ENCODE measurements at places on chromosomes 13 and 19.

GRCh38 chr13:111177921-111178320, 62.8 kb downstream of the ARHGEF7 start:
- DNase-seq, result no peak

DNA sequence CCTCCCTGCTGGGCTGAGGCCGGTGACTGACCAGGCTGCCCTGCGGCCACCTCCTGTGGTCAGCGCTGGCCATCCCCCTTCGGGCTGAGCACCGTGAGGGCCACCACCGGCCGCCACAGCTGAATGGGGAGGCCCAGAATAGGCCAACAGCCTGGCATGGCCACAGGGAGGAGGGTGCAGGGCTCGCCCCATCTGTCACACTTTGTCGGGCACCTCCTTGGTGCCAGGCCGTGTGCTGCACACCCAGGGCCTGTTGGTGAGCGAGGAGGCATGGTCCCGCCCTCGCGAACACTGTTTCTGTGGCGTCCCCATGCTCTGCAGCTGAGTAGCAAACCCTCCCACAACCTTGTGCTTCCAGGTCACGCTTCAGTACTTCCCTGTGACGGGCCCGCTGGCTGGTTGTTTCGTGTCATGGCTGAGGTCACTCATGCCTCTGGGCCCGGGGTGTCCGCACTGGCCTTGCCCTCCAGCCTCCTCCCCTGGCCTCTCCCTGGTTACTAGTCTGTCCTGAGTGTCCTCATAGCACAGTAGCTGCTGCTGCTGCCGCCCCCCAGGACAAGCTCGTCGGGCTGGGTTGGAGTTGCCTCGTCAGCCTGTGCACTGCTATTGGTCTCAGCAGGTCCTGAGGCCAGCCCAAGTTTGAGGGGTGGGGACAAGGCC, 15.2 kb downstream of the EPN1 start:
- no peak for DNase-seq

DNA sequence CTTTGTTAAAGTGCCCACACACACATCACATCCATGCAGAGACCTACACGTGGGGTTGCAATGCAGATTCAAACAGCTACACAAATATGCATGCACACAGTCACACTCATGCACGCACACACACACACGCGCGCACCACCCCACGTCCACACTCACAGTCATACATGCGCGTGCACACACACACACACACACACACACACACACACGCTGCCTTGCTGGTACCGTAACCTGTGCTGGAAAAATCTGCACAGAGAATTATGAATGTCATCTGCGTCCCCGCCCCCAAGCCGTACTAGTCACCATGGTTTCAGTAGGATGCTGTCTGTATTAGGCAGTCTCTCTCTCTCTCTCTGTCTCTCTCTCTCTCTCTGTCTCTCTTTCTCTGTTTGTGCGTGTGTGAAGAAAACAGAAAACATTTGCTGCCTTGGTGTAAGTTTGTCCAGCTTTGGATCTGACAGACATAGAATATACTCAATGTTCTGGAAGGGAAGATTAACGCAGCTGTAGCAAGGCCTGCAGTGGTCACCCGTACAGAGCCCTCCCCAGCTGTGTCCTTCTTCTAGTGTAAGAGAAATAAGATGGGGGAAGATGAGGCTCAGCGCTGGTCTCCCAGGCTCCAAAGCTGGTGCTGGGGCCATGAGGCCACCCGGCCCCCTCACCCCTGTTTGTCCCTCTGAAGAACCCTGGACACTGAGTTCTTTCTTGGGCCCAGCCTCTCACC, 26.4 kb upstream of the DPP9 start:
- no peak for DNase-seq

- DNase-seq, result no peak
These were observed 46.3 kb downstream of the DACH1 start for GRCh38 chr13:71820699-71821098.

DNA sequence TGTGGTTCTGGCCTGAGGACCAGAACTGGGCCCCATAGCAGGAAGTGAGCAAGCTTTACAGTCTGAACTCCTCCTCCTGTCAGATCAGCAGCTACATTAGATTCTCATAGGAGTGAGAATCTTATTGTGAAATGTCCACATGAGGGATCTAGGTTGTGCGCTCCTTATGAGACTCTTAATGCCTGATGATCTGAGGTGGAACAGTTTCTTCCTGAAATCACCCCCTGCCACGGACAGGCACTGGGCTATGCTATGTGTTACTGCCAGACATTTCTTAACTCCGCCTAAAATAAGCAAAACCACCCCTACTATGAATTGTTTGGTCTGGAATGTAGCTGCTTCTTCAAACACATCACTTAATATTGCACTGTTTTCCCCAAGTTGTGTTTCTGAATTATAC, 4.6 kb downstream of the FBXL3 start:
- no peak for DNase-seq

- DNase-seq, result no peak
These were observed 13.0 kb upstream of the SPC24 start for GRCh38 chr19:11168568-11168967.

- DNase-seq, result no peak
These were observed 38.2 kb downstream of the ALOX5AP start for GRCh38 chr13:30773561-30773960.

GRCh38 chr13:74825152-74825937, 656.6 kb downstream of the TBC1D4 start:
- no peak for DNase-seq

DNA sequence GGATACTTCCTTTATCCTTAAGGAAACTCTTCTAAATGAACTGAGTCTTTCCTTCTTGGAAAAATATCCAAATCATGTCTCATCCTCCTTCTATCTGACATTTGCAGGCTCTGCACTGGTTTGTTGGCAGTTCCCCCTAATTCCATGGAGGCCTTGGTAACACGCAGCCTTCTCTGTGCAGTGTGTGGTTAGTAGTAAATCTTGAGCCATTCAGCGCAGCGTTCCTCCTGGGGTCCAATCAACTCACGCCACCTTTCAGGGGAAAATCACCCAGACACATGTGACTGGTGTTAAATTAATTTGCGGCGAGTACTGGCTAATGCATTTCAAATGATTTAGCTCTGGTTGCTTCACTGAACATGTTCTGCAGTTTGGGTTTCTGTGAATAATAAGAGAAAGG, 21.0 kb upstream of the CBY2 start:
- DNase-seq, result no peak

DNA sequence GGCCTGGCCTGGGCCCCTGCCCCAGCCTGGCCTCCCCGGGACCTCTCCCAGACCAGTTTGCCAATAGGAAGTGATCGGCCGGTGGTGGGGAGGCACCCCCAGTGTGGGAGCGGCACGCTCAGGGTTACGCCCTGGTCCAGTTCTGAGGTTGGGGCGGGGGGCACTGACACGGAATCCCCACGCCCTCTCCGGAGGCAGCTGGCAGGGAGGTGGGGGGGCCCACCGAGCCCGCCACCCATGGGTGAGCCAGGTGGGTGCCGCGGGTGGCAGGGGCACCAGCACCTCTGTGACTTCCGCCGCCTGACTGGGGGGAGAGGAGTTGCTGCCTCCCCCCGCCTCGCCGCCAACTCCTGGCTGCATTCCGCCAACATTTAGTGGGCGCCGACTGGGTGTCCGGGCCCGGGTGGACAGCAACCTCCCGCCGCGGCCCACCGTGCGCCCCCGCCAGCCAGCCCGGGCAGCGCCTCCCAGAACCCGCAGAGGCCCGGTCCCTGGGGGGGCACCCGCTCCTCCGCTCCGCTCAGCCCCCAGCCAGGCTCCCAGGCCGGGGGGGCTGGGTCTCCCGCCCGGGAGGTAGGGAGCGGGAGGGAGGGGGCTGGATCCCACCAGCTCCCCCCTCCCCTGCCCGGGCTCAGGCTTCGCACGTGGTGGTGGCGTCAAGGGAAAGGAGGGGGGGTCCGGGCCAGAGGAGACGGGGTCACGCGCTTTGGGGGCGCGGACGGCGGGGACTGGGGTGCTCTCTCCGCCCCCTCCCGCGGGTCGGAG, 2.0 kb downstream of the ZBTB7A start:
- no peak for DNase-seq

GRCh38 chr19:14561847-14562351, 10.0 kb downstream of the NDUFB7 start:
- no peak for DNase-seq

GRCh38 chr19:15595069-15595468, 19.9 kb upstream of the CYP4F8 start:
- DNase-seq, result no peak

DNA sequence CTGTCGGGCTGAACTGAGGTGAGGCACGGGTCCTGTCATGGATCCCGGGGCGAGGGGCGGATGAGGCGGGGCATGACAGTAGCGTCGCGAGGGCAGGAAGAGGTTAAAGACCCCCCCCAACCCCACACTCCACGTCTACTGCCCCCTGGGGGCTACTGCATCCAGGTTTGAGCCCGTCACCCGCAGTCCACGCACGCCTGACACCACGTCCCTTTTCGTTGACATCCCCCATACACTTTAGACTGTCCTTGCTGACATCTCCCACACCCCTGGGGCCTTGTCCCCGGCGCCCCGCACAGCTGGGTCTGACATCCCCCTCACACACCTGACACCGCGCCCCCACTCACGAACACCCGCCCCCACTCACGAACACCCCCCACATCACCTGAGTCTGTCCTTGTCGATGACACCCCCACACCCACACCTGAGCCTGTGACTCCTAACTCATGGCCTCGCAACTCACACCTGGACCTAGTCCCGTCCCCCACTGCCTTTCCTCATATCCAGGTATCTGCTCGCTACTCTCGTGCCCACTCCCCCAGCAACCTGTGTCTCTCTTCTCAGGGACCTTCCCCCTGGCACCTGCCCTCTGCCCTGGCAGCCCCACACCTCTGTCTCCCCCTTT, 416 bp downstream of the SLC25A42 start:
- DNase-seq, result no peak

GRCh38 chr19:55466241-55466614, 1.7 kb upstream of the C19orf85 start:
- no peak for DNase-seq

- DNase-seq, result no peak
These were observed 10.5 kb upstream of the B3GNT3 start for GRCh38 chr19:17784201-17785008.

GRCh38 chr13:26485786-26486185, 71.7 kb upstream of the WASF3 start:
- DNase-seq, result no peak

DNA sequence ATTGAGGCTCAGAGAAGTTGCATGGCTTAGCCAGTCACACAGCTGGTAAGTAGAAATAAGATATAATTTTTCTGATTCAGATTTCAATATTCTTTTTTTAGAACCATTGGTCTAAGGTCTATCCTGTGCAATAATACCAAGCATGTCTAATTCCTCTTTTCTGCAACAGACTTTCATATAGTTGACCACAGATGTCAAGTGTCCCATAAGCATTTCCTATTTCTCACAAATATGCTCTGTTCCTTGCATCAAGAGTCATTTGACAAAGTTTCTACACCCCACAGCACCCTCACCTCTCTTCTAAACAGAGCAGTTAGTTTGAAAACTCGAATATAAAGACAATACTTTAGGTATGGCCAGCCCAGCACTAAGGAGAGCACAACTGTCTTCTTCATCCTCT, 26.8 kb upstream of the SACS start:
- DNase-seq, result no peak

DNA sequence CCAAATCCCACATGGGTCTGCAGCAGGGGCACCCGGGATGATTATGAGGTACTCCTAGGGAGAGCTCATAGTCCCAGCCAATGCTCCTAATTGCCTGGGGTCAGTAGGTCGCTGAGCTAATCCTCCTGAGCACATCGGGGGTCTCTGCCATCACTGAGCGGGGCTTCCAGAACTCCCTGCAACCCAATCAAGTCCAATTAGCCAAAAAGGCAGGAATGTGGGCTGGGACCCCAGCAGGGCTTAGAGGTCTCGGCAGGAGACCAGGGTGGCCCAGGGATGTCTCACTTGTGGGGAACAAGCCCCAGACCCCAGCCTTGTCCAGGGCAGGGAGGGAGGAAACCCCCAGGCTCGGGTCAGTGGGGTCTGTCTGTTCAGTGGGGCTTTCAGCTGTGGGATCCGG, 17.1 kb upstream of the CPAMD8 start:
- no peak for DNase-seq

DNA sequence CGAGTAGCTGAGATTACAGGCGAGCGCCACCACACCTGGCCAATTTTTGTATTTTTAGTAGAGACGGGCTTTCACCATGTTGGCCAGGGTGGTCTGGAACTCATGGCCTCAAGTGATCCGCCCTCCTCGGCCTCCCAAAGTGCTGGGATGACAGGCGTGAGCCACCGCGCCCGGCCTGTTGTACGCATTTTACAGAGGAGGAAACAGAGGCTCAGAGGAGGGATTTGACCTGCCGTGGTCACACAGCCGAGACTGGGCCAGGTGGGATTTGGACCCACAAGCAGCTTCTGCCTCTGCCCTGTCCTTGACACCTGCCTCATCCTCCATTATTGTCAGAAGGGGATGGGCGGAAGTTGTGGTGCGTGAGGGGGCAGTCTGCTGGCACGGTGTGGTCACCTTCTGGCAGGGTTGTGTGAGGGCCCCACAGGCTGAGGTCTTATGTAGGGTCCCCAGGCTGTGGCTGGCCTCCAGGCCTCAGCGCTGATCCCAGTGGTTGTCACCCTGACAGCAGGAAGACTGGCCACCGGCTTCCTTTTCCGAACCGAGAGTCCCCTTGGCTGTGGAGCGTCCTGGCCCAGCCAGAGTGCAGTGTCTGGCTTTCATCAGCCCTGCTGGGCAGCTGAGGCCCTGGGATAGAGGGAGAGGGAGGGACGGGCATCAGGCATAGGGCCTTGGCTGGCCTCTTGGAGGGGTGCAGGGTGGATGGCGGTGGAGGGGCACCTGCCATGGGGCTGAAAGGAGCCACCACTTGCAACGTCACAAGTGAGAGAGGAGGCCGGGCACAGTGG, 20.3 kb downstream of the NFIC start:
- no peak for DNase-seq

All from NCI-H1436 treated with DMSO at 0.1 percent for 48 hours (cell line).